ENCODE measurements at places on chromosomes 16 and 17.
A peak's percentile ranks its signal among the peaks of the same experiment; 100 is the strongest.

- no peak for DNase-seq
Measured at GRCh38 chr17:19631905-19632304, 16.6 kb upstream of the ALDH3A2 start.

- no peak for DNase-seq
Measured at GRCh38 chr16:91484-91883, 13.5 kb downstream of the MPG start.

DNA sequence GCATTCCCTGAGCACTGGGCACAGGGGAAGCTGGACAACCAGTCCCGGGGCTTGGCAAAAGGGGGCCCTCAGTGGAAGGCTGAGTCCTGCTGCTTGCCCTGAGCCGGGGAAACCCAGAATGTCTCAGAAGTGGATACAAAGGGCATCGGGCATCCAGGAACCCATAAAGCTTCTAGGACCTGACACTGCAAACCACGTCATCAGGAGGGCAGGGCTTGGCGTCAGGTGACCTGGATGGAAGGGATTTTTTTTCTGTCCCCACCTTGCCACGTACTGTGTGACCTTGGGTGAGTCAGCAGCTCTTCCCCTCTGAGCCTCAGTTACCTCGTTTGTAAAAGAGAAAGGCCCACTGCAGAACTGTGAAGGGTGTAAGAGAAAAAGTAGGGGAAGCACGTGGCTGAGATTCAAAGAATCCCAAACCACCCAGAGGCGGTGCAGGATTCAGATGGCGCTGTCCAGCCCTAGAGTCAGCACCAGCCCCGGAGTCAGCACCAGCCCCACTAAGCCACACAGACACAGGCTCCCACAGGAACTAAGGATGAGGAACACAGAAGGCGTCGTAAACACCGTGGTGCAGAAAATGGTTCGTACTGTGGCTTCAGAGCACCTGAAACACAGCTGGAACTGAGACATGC, 53.7 kb downstream of the C16orf95 start:
- no peak for DNase-seq

- DNase-seq: no peak
Measured at GRCh38 chr16:57179215-57179828, 6.5 kb downstream of the PSME3IP1 start.

DNA sequence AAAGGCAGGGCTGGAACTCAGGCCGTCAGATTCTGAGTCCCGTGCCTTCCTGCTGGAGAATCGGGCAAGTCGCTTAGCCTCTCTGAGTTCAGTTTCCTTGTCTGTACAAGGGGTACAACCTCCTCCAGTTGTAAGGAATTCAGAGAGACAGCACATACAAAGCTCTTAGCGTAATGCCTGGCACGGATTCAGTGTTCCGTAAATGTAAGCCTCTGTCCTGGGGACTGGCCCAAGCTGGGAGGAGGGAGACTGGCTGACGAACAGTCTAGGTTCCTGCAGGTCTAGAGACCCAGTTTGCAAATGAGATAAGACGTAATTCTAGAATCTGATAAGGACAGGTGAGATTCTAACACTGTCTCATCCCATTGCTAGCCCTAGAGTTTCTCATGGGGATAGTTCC, 9.9 kb downstream of the METTL22 start:
- no peak for DNase-seq

GRCh38 chr16:65490286-65490685, 368.4 kb upstream of the CDH11 start:
- no peak for DNase-seq

DNA sequence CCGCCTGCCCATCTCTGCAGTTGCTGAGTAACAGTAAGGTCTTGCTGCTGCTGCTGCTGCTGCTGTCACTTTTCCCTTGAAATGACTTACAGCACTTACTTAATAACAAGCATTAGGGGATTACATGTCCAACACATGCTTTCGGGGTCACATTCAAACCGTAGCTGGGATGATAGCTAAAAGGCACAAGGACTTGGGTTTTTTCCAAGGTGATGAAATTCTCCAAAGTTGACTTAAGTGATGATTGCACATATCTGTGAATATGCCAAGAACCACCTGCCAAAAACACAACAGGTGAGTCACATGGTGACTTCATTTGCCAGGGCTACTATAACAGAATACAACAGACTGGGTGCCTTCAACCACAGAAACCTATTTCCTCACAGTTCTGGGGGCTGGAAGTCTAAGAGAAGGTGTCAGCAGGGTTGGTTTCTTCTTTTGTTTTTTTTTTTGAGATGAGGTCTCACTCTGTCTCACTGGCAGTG, 121.9 kb upstream of the TNRC6C start:
- DNase-seq: peak; percentile 51

GRCh38 chr17:29584452-29585079, 4.9 kb downstream of the GIT1 start:
- DNase-seq: no peak

- DNase-seq: no peak
Measured at GRCh38 chr17:77188084-77189066, 47.6 kb downstream of the SEC14L1 start.

DNA sequence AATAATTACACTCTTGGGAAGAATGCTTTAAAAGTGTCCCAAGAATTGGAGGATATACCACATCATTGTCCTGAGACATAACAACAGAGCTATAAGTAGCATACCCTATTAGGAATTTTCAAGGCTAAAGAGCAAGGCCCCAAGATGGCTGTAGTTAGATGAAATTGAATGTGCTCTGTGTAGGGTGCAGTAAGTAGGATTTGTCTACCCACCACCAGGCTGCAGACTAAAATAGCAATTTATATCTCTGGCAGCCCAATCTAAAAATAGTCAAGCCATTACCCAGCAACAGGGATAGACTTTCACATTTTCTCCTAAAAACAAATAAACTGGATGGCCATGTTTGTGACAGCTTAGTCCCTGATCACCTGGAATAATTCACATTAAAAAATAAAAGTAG, 5.6 kb downstream of the MMD start:
- DNase-seq: no peak

DNA sequence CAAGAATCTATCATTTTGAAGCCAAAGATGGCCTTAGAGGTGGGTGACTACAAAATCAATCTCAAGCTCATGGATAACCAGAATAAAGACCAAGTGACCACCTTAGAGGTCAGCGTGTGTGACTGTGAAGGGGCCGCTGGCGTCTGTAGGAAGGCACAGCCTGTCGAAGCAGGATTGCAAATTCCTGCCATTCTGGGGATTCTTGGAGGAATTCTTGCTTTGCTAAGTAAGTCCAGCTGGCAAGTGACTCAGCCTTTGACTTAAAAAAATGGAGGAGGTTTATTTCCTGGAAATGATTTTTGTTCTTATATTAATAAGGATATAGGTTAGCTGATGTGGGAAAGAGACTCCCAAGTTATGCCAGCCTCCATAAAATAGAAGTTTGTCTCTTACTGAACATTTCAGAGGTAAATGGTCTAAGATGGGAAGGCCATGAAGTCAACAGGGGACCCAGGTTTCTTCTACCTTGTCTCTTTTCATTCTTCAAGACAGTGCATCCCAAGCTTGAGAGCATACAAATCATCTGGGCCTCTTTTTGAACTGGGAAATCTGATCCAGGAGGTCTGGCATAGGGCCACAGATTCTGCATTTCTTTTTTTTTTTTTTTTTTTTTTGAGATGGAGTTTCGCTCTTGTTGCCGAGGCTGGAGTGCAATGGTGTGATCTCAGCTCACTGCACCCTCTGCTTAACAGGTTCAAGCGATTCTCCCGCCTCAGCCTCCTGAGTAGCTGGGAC, 19.8 kb upstream of the TANGO6 start:
- peak; percentile 39 for DNase-seq

DNA sequence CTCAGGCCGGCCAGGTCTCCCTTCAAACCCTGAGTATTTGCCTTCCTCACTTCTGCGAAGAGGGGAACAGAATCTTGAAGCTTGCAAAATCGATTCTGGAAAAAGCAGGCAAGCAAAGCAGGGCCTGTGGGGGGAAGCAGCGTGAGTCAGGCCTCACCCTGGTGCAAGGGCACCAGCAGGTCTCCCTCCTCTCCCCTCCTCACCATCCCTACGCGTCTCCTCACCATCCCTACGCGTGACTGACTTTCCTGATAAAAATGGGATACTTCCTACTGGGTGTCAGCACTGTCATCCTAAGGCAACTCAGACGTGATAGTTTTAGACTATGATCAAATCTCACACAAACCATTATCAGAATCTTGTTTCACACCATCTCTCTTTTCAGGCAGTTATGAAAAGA, 12.1 kb downstream of the CMTM3 start:
- no peak for DNase-seq

DNA sequence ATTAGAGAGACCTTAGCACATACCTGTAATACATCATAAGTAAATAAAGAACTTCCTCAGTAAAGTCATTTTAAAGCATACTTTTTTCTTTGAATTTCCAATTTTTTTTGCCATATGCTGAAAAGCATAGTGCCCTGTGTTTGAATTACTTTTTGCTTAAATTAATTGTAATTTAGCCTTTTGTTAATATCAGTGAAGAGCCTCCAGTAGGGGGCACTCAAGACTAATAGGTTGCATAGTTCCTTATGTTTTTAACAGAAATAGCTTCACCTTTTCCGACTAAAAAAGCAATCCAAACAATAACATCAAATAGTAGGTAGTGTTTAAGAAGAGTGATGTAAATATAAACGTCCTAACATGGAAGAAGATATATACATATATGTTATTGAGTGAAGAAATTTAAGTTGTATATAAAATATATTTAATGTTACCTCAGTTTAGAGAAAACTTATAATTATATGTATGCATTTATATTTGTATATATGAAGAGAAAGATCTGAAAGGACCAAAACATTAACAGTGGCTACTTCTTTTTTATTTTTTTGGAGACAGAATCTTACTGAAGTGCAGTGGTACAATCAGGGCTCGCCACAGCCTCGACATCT, 18.6 kb downstream of the RAD51C start:
- DNase-seq: no peak

- no peak for DNase-seq
Measured at GRCh38 chr16:58053682-58054005, 28.1 kb downstream of the MMP15 start.

- peak; percentile 12 for DNase-seq
Measured at GRCh38 chr17:80362428-80363119, 52.4 kb upstream of the ENDOV start.

DNA sequence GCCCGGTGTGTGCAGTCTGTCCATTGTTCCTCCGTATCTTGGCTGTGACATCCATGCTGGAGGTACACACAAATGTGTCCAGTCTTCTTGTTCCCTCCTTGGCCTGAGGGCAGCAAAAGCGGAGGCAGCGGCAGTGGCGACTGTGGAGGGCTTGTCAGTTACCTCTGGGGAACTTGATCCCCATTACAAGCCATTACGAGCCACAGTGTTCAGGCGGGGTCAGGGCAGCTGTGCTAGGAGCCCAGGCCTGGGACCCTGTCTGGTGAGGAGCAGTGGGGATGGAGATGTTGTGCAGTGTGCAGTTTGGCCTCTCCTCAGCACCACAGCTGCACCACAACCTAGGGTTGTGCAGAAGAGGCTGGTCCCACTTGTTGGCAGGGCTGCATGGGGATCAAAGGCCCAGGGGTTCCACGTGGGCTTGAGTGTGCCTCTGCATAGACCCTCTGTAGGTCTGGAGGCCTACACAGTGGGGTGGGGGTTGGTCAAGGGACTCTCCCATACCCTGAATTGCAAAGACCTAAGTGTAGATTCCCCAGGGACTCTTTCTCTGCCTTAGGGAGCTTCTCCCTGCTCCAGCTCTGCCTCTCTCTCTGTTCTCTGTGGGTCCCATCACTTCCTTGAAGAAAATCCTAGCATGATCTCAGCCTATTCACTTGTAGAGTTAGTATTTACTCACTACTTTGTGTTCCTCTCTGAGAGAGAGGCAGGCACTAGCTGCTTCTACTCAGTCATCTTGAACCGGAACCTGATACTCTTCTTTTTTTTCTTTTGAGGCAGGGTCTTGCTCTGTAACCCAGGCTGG, 58.8 kb downstream of the SLFN11 start:
- DNase-seq: no peak

DNA sequence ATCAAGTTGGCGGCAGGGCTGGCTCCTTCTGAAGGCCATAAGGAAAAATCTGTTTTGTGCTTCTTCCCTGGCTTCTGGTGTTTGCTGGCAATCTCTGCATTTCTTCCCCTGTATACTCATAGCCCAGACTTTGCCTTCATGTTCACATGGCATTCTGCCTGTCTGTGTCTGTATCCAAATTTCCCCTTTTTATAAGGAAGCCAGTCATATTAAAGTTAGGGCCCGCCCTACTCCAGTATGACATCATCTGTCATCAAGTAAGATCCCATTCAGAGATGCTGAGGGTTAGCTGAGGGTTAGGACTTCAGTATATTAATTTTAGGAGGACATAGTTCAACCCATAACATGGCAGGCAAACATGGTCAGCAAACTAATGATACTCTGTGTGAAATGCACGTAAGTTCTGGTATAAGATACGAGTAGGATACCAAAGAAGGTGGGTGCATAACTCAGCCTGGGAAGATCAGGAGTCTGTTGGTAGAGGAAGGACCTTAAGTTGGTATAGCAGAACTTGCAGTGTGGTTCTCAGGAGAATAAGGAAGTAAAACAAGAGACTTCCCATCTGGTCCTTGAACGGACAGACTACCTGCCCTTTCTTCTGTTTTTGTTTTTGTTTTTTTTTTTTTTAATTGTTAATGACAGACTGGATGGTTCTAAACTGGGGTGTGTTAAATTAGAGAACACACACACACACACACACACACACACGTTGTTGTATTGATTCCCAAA, 13.9 kb downstream of the MAP2K6 start:
- no peak for DNase-seq

- no peak for DNase-seq
Measured at GRCh38 chr17:50165867-50166517, at the start of gene SGCA. Gene SGCA (plus strand): TSS chr17:50166005. CDS start chr17:50166041, 36 bp downstream.

- DNase-seq: no peak
Measured at GRCh38 chr16:81067166-81067565, 9.9 kb downstream of the C16orf46 start.

- no peak for DNase-seq
Measured at GRCh38 chr16:21683184-21683583, 19.4 kb downstream of the OTOA start.

DNA sequence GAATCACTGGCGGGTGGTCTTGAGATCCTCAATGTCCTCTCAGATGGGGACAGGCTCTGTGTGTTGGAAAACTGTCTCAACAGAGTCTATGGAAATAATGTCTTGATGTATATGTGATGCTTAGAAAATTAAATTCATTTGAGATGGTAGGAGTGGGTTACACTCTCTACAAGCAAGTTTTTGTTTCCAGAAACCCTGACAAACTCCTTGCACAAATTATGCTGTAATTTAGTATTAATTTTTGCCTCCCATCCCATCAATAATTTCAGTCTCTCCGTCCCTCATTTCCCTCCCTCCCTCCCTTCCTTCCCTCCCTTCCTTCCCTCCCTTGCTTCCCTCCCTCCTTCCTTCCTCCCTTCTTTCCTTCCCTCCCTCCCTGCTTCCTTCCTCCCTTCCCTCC, 488.0 kb upstream of the C16orf82 start:
- DNase-seq: no peak

- no peak for DNase-seq
Measured at GRCh38 chr17:46053911-46054534, 55.0 kb downstream of the STH start.

- DNase-seq: no peak
Measured at GRCh38 chr16:66477028-66477515, 50.0 kb downstream of the BEAN1 start.

- DNase-seq: no peak
Measured at GRCh38 chr17:4786516-4786915, 352 bp upstream of the VMO1 start.
